ENCODE measurements at places on chromosomes 3 and 15.

DNA sequence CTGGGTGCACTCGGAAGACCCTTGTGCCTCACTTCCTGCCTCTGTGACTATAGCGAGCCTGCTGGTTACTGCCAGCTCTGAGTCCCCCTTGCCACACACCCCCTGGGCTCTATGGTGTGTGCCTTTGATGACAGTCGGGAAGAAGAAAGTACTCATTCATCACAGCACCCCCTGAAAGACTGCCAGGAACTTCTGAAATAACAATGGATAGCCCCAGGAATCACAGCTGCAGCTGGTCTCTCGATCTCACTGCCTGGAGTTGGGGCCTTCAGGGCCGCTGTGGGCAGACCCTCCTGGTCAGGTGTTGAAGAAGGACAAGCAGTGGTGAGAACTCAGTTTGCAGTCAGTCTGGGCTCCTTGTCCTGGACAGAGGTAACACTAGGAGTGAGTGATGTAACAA, 9.8 kb upstream of the RPP14 start:
- DNase-seq = no peak

DNA sequence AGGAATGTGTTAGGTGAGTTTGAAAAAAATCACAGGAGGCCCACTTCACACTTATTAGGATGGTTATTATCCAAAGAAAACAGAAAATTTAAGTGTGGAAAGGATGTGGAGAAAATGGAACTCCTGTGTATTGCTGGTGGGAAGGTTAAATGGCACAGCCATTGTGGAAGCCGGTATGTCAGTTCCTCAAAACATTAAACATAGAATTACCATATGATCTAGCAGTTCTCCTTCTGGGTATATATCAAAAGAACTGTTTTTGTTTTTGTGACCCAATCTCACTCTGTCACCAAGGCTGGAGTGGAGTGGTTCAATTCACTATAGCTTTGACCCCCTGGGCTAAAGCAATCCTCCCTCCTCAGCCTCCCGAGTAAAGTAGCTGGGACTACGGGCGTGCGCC, 10.4 kb upstream of the ZFYVE19 start:
- DNase-seq = no peak

GRCh38 chr15:83205725-83206324, 1.8 kb downstream of the HDGFL3 start:
- DNase-seq = no peak

DNA sequence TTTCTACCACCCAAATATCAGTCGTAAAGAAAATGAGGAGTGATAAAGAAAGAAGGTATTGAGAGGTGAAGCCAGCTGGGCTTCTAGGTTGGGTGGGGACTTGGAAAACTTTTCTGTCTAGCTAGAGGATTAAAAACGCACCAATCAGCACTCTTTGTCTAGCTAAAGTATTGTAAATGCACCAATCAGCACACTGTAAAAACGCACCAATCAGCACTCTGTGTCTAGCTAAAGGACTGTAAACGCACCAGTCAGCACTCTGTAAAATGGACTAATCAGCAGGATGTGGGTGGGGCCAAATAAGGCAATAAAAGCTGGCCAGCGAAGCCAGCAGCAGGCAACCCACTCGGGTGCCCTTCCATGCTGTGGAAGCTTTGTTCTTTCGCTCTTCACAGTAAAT, 13.0 kb upstream of the IQGAP1 start:
- no peak for DNase-seq

DNA sequence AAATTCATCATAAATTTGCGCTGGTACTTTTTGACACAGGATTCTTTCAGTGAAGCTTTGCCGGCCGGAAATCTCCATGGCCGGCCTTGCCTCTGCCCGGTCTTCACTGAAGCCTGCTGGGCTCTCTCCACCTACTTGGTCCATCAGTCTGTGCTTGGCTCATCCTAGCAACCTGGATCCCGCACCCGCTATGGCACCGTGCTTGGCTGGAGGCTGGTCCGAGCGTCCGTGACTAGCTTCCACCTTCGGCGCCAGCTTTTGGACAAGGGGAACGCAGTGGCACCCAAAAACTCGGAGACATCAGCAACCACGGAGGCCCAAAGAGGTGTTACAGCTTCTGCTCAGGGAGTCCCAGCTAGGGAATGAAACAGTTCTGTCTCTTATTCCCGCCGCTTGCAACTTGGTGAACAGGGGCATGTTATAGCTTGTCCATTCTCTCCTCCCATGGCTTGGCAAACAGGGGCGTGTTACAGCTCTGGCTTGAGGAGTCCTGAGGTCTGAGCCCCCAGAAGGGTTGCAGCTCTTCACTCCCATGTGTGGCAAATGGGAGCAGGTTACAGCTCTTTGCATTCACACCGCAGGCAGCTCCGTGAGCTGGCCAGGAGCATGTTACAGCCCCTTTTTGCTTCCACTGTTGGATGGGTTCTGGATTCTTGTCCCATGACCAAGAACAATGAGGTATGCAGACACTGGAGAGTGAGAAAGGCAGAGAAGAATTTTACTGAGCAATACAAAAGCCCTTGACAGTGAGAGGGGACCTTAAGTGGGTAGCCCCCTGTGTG, 204.2 kb downstream of the DIPK2A start:
- DNase-seq = no peak

DNA sequence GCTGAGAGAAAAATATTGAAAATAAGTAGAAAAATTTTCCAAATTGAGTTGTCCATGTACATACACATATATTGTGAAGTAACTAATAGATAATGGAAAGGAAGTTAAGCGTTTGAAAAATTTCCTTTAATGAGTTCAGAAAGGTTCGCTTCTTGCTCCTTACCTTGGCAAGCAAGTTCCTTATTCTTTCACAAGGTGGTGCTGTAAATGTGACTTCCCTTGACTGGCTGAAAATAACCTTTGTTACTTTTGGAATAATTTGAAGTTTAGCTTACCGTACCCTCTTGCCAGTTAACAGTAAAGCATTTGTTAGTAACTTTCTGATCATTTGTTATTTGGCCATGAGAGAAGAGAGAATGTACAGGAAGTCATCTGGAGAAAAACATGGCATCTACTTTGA, 41.6 kb downstream of the PYDC2 start:
- DNase-seq = no peak

DNA sequence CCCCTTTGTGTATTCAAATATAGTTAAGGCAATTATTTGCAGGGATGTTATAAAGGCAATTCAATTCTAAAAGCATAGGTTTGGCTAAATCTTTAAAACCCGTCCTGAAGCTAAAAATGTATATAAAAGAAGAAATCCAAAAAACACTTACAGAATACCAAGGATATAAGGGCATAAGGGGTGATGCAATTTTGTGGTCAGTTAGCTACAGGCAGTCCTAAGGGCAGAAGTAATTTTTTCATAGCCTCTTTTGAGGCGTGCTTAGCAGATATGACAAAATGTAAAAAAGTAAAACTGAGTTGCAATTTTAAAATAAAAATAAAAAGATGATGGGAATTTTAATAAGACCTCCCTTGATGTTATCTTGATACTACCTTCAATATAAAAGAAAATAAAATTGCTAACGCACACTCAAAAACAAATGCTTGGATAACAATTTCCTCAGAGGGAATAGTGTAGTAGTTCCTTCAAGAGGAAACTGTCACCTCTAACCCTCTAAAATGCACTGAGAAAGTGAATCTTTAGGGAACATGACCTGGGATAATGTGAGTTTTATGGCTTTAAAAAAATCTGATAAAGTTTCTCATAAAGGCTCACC, 104.2 kb downstream of the MYH15 start:
- no peak for DNase-seq

DNA sequence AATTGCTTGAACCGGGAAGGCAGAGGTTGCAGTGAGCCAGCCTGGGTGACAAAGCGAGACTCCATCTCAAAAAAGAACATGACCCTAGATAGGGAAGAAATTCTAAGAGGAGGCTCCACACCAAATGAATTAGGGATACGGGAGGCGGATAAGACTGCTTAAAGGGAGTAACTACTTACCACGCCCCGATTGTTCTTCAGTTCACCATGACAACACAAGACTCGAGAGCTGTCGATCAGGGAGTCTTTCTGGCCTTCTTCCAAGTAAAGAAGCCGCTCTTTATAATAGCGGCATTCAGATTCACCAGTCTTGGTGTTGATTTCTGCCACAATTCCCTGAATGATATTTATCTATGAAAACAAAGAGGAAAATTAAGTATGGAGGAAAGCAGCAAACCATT, 53.9 kb upstream of the TASOR start:
- DNase-seq = no peak

DNA sequence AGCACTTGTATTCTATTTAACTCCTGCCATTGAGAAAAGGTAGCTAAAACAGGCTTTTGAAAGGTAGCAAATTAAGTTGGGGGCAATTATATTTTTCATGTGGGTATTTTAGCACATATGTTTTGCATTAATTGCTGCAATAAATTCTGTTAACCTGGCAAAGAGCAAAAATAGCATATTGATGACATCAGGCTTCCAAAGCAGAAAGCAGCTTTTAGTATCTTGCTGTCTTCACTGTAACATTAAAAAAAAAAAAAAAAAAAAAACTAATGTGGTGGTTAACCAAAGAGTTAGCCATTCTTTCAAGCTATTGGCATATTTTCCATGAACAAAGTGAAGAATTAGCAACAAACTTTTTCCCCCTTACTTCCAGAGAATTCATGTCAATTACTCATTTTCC, 9.1 kb downstream of the EPHA3 start:
- DNase-seq = no peak

- DNase-seq = peak; percentile 12
Observed at GRCh38 chr3:143120716-143121240, 1.2 kb downstream of the CHST2 start.

GRCh38 chr15:72421484-72421883, 23.4 kb downstream of the TMEM202 start:
- no peak for DNase-seq

- no peak for DNase-seq
Observed at GRCh38 chr3:133119176-133119575, 81.0 kb downstream of the TMEM108 start.

GRCh38 chr3:179421500-179421899, 29.8 kb downstream of the GNB4 start:
- DNase-seq = no peak

DNA sequence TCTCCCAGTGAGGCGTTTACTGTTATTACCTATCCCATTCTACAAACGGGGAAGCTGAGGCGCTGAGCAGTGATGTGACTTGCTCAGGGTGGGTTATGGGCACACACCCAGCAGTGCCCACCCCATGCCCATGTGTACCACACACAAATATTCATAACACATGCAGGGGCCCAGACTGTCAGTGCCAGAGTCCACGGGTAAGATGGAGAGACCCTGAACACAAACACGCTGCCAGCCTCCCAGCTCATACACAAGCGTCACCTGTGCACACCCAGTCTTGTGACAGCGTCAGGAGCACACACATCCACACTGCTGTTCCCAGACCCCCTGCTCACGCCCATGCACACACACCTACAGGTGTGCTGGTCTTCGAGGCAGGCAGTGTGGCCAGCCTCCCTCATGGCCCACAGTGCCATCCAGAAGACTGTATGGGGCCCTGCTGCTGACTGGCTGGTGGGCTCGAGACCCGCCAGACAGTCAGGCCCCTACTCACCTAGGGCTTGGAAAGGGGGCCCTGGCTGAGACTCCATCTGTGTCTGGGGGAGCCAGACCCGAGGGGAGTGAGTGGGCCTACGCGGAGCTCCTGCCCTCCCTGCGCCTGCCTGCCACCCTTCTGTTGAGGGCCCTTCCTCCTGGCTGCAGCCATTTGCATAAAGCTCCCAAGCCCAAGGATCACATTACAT, 39.4 kb downstream of the DNAJB8 start:
- DNase-seq = no peak

- DNase-seq = no peak
Observed at GRCh38 chr3:66748175-66748876, 247.5 kb upstream of the LRIG1 start.

GRCh38 chr3:171284308-171285075, 175.7 kb downstream of the TNIK start:
- DNase-seq = no peak

- DNase-seq = no peak
Observed at GRCh38 chr3:177538750-177539730, 341.8 kb upstream of the TBL1XR1 start.

DNA sequence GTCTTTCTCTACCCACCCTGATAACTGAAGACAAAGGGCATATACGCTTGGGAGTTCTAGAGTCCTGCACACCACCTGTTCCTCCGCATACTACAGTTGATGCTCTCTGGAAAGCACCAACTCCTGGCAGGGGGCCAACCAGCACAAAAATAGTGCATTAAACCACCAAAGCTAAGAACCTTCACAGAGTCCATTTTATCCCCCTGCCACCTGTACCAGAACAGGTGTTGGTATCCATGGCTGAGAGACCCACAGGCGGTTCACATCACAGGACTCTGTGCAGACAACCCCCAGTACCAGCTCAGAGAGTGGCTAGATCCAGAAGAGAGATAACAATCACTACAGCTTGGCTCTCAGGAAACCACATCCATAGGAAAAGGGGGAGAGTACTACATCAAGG, 114.4 kb upstream of the POU1F1 start:
- no peak for DNase-seq

DNA sequence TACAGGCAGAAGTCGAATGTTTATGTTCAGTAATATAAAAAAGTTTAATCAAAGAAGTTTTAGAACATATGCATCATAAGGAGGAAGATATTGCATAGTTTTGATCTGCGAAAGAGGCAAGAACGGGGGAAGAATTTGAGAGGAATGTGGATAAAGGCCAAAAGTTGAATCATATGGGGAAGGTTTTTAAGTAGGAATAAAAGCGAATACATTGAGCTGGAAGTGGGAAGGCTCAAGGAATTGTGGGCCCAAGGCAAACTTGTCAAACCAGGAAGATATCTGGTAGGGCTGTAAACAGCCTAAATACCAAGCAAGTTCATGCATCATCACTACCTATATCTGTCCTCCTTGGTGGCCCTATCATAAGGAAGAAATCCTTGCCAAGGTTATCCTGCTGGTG, 186.9 kb downstream of the MAGI1 start:
- DNase-seq = no peak

DNA sequence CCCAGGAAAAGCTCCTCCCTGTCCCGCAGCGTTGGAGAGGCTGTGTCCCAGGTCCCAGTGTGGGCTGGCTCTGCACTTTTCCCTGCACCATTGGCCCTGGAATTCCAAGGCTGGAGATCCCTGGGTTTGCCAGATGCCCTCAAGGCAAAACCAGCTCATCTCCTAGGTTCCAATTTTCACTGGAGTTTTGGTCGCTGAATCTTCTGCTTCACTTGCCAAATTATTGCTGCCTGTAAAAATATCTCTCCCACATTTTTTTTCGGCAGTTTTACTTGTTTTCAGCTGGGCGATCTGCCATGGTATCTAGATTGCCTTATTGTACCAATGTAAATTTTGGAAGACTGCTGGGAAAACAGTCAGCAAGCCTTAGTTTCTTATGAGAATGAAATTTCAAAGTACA, 150.9 kb upstream of the ATP10A start:
- no peak for DNase-seq

DNA sequence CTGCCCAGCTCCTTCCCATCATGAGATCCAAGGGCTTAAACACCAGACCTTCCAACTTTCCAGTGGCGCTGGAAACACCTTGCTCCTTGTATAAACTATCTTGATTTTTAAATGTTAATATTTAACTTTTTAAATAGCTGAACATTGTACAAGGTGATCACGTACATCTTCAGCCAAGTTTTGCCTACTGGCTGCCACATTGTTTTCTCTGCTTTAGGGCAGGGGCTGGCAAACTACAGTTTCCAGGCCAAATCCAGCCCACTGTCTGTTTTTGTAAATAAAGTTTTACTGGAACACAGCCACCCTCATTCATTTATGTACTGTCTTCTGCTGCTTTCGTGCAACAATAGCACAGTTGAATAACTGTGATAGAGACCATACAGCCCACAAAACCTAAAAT, 27.6 kb upstream of the FOXP1 start:
- no peak for DNase-seq

Data from activated T-cell treated with anti-CD3 and anti-CD28 coated beads for 1 hour (primary cell).